ENCODE measurements at places on chromosomes 7 and 10. TPM values are rescaled to one million over a fixed set of nuclear protein-coding genes. Genes with fewer than 3 reads are reported as not detected.

DNA sequence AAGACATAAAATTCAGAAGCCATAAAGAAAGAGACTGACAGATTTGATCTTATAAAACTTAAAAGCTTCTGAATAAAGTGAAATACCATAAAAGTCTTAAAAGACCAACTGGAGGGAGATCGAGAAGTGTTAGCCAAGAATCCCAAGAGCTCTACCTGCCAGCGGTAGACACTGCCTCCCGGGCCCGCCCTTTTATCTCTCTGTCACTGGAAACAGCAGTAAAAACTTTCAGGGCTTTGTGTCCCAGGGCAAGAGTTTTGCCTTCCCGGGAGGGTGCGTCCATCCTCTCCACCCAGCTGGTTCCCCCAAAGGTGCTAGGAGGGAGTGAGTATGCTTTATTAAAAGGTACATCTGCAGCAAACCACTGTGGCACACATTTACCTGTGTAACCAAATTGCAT, 5.8 kb downstream of the PLA2G12B start:
- no peak overlapping the region for H3K4me3 ChIP-seq
- no peaks in the 10 kb centered on the region for H3K4me1 ChIP-seq

DNA sequence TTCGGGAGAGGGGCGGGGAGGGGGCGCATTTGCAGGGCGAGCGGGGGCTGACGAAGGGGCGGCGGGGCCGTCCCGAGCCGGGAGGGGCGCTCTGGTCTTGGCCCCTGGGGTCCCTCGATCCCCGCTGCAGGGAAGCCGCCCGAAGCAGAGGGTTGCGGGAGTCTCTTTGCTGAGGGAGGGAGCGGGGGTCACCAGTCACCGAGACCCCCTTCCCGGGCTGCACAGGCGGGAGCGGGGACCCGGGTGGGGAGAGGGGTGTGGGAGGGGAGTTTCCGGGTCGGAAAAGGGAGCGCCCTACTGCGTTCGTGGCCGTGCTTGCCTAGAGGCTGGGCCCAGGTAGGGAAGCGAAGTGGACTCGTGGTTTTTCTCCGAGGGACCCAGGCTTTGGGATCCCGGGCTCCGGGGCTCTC, 422 bp downstream of the AP1S1 start:
- peak overlapping the region; percentile 80 for H3K4me3 ChIP-seq
- H3K27ac ChIP-seq: no peak overlapping the region
- H3K4me1 ChIP-seq: peaks cover 6% of the 10 kb centered on the region
- H3K36me3 ChIP-seq: no peaks in the 10 kb centered on the region
- H3K27me3 ChIP-seq: no peaks in the 10 kb centered on the region

GRCh38 chr7:149773446-149774236, at the start of gene ZNF467:
TSS of gene ZNF467 (minus strand) at chr7:149773588. CDS start at chr7:149771032, 2,556 bp downstream.
- H3K4me1 ChIP-seq: no peaks in the 10 kb centered on the region
- H3K4me3 ChIP-seq: peak within 1 kb of the TSS; percentile 73
- H3K27me3 ChIP-seq: no peaks in the 10 kb centered on the region
- H3K36me3 ChIP-seq: no peaks in the 10 kb centered on the region

DNA sequence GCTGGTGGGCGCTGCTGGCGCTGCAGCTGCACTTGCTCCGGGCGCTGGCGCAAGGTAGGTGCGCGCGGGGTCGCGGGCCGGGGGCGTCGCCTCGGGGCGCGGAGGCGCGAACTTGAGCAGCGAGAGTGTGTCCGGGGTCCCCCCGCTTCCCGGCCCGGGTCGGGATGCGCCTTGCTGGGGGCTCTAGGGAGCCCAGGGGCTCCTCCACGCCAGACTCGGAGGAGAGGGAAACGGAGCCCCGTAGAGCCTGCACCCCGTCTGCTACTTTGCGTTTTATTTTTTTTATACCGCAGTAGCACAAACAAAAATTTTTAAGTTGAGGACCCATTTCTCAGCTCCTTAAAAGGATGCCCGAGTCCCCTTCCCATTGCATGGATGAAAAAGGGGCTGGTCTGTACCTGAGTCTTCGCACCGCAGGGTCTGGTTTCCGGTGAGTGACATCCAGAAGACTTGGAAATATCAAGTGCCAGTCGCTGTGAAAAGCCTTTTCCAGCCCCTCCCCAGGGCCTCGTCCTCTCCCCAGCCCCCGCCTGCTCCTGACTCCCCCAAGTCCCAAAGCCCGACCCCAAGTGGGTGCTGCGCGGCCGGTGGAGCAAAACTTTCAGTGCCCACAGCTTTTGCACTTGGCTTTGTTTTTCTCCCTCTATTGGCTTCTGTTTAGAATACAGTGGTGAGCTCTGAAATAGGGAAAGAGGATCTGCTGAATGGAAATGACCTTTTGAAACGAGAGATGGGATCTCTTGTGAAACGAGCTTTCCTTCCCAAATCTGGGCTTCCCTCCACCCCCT, 973 bp downstream of the SDK1 start:
- DNase-seq: no peak
- H3K4me3 ChIP-seq: peak overlapping the region; percentile 84
- H3K4me1 ChIP-seq: no peaks in the 10 kb centered on the region
- H3K27ac ChIP-seq: peak overlapping the region; percentile 43
- no peaks in the 10 kb centered on the region for H3K36me3 ChIP-seq
- no peaks in the 10 kb centered on the region for H3K27me3 ChIP-seq

GRCh38 chr7:7803715-7804178, 85.3 kb upstream of the RPA3 start:
- H3K36me3 ChIP-seq: no peaks in the 10 kb centered on the region
- DNase-seq: no peak
- no peak overlapping the region for H3K4me3 ChIP-seq
- H3K27ac ChIP-seq: no peak overlapping the region
- no peaks in the 10 kb centered on the region for H3K4me1 ChIP-seq

GRCh38 chr7:12954380-12955033, 267.1 kb downstream of the ARL4A start:
- H3K27ac ChIP-seq: peak overlapping the region; percentile 21
- no peak overlapping the region for H3K4me3 ChIP-seq
- no peaks in the 10 kb centered on the region for H3K27me3 ChIP-seq
- no peak for DNase-seq

GRCh38 chr10:125073996-125074395, 86.4 kb downstream of the CTBP2 start:
- no peak overlapping the region for H3K4me3 ChIP-seq
- H3K27me3 ChIP-seq: no peaks in the 10 kb centered on the region
- H3K4me1 ChIP-seq: no peaks in the 10 kb centered on the region
- DNase-seq: no peak

- DNase-seq: no peak
- H3K27me3 ChIP-seq: no peaks in the 10 kb centered on the region
- no peak overlapping the region for H3K4me3 ChIP-seq
- H3K4me1 ChIP-seq: peaks cover 7% of the 10 kb centered on the region
- peaks cover 2% of the 10 kb centered on the region for H3K36me3 ChIP-seq
These were observed 10.5 kb downstream of the GET4 start for GRCh38 chr7:886626-887487.

DNA sequence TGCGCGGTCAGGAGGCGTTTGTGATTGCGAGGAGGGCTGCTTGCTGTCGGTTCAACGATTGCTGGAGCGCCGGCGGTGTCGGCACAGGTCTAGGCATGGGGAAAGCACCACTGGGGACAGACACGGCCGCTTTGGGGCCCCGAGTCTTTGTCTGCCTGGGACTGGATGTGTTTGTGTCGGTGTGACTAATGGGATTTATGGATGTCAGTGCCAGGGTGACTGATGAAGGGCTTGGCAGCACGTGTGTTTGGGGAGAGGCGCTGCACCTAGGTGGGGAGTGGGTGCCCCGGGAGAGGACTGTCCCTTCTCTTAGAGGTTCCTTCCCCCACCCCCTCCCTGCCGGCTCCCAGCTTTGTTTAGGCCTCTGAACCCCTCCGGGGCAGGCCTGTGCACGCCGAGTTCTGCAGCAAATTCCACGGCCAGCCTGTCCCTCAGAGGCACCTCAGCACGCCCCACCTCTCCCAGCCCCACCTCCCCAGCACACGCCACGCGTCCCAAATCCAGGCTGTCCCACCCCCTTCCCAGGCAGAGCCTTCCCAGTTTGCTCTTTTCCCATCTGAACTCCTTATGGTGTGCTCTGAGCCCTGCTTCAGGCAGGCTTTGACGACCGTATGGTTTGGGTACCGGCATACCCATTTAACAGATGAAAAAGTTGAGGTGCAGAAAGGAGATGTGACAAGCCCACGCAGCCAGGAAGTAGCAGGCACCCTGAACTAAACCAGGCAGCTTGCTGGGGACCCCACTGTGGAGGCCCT, 6.4 kb upstream of the TNRC18 start:
- H3K27me3 ChIP-seq: no peaks in the 10 kb centered on the region
- H3K27ac ChIP-seq: peak overlapping the region; percentile 99
- no peaks in the 10 kb centered on the region for H3K36me3 ChIP-seq
- no peak for DNase-seq
- H3K4me3 ChIP-seq: peak overlapping the region; percentile 95
- no peaks in the 10 kb centered on the region for H3K4me1 ChIP-seq

DNA sequence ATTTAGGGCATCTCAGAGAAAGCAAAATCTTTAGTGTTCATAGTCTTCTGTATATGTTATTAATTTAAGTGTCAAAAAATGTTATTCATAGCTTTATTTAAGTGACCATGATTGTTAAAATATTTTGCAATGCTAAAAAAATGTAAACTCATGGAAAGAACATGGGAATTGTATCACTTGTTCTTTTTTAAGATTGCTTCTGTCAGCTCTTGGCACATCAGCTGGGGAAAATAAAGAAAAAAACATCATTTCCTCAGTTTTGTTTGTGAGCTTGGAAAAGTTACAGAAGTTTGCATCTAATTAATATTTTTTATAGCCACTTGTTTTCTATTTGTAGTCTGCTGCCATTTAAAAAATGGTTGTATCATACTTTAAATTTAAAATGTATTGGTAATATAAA, 285.9 kb upstream of the CSTF2T start:
- no peaks in the 10 kb centered on the region for H3K27me3 ChIP-seq
- H3K4me1 ChIP-seq: no peaks in the 10 kb centered on the region
- H3K27ac ChIP-seq: no peak overlapping the region
- no peaks in the 10 kb centered on the region for H3K36me3 ChIP-seq

DNA sequence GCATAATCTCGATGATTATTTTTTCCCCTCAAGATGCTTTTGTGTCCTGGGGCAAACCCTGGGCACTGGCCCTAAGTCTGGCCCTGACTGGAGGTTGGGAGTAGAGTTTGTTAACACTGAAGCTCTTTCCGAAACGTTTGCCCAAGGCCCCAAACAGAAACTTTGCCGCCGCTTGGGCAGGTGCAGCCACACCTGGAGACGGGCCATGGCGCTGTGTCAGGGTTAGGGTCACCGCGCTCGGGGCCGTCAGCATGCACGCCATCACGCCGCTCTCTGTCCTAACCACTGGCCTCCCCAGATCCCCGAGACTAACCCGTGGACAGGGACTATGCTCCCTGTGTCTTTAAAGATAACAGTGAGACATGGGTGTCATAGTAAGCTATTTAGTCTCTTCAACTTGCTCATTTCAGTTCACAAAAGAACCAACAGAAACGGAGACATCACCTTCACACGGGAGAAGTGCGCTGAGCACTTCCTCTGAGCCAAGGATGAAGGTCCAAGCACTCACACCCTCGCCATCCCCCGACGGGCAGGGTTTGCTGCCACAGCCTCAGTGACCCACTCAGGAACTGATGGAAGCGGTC, 85.3 kb upstream of the DIP2C start:
- H3K4me3 ChIP-seq: no peak overlapping the region
- H3K36me3 ChIP-seq: no peaks in the 10 kb centered on the region
- H3K27ac ChIP-seq: no peak overlapping the region
- DNase-seq: no peak
- no peaks in the 10 kb centered on the region for H3K4me1 ChIP-seq

DNA sequence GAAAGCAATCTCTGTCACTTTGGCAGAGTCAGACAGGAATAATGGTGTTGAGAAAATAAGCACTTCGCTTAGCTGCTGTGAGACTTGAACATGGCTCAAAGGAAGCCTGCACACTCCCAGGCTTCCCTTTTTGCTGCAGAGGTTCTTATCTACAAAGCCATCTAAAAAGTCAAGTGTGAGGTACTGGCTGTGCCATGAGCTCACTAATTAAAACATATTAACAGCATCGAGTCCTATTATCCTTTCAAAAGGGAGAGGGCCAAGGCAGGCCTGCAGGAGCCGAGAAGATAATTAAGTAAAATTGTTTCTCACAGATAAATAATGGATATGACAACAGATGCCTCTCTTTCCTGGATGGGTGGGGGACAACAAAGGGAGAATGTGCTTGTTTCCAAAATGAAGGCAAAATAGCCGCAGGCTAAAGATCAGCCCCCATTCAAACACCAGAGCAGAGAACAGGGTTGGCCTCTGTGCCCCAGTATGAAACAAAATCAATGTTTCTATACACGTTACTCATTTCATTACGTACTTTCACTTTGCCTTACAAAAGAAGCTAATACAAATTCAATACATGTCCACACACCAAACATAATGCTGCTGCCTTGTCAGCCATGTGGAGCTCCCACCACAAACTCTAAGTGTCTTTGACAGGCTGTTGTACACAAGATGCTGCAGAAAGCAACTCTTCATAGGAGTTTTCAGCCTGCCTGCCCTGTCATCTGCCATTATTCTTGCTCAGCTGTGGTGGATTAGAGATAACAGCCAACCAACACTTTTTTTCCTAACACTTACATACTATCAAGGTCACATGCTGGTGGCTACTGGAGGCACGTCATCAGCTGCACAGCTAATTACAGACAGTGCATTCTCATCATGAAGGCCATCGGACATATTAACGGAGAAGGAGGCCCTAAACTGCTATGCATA, 55.3 kb downstream of the ELAPOR2 start:
- no peak overlapping the region for H3K27ac ChIP-seq
- no peak overlapping the region for H3K4me3 ChIP-seq
- H3K36me3 ChIP-seq: no peaks in the 10 kb centered on the region
- H3K4me1 ChIP-seq: no peaks in the 10 kb centered on the region
- no peaks in the 10 kb centered on the region for H3K27me3 ChIP-seq
- no peak for DNase-seq

DNA sequence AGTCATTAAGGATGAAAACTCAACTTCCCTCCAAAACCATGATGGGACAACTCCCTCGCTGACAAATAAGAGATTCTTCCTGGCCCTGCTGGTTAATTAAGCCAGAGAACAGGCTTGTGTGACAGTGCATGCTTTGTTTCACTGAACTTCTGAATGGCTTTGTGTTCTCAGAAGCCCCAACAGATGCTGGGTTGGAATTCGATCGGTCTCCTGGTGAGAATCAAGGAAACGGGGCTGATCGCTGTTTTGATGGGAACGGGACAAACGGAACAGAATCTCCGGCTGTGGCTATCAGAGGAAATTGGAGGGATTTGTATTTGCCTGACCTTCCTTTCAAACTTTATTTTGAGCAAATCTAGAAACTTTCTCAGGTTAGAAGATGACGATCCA, 145.0 kb downstream of the RNF216 start:
- no peak overlapping the region for H3K4me3 ChIP-seq
- peak overlapping the region; percentile 72 for H3K27ac ChIP-seq
- no peaks in the 10 kb centered on the region for H3K27me3 ChIP-seq
- peaks cover 19% of the 10 kb centered on the region for H3K4me1 ChIP-seq

- no peaks in the 10 kb centered on the region for H3K36me3 ChIP-seq
- no peaks in the 10 kb centered on the region for H3K4me1 ChIP-seq
- DNase-seq: no peak
- peaks cover 50% of the 10 kb centered on the region for H3K27me3 ChIP-seq
- H3K27ac ChIP-seq: no peak overlapping the region
- H3K4me3 ChIP-seq: no peak overlapping the region
These were observed 6.2 kb upstream of the OGDHL start for GRCh38 chr10:49768329-49768728.

TUBAL3 gene
- total RNA-seq: not detected

FAM25G gene
- total RNA-seq: not detected

RAMP3 gene
- total RNA-seq: 103 TPM

GNAT3 gene
- not detected for total RNA-seq

BAIAP2L1 gene
- 8.5 TPM for total RNA-seq

MKI67 gene
- 6.4 TPM for total RNA-seq

Measured in breast epithelium (tissue), 4 donors.